Keratinocyte (primary cell): ENCODE measurements at places on chromosomes 4 and X. TPM values are rescaled to one million over a fixed set of nuclear protein-coding genes. Genes with fewer than 3 reads are reported as not detected.

- H3K4me1 ChIP-seq = no peaks in the 10 kb centered on the region
- no peak overlapping the region for H3K27ac ChIP-seq
- H3K4me3 ChIP-seq = no peak overlapping the region
- no peaks in the 10 kb centered on the region for H3K36me3 ChIP-seq
Observed at GRCh38 chr4:139968831-139969230, 185.2 kb downstream of the MAML3 start.

The AKAP4 gene
- polyA plus RNA-seq = not detected in 3 replicates

The ZDHHC9 gene
- polyA plus RNA-seq = 21.5 to 43.3 TPM (median 30.0 TPM) in 3 replicates

The IQCM gene
- not detected in 3 replicates for polyA plus RNA-seq

GRCh38 chr4:126375462-126376054 lies 1060.8 kb downstream of the FAT4 start:
- H3K4me1 ChIP-seq = no peaks in the 10 kb centered on the region
- H3K27ac ChIP-seq = no peak overlapping the region
- DNase-seq = no peak

The MAGEB2 gene
- not detected in 3 replicates for polyA plus RNA-seq

DNA sequence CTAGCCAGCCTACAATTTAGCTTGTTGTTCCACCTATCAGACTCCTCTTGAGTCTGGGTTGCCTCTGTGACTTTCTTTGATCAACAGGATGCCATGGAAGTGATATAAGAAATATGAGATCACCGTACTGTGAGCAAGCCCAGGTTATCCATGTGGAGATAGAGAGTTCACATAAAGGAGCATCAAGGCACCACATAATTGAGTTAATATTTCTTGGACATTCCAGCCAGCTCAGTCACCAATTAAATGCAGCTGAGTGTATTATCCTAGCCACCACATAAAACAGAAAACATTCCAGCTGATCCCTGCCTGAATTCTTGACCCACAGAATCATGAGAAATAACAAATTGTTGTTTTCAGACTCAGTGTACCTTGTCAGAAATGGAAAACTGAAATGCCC lies 253.6 kb downstream of the PPP1R2C start:
- peak; percentile 17 for DNase-seq
- H3K4me3 ChIP-seq = no peak overlapping the region
- no peaks in the 10 kb centered on the region for H3K36me3 ChIP-seq

The SPRY1 gene
- 1.7 to 3.6 TPM (median 3.4 TPM) in 3 replicates for polyA plus RNA-seq

The PPP1R3F gene
- polyA plus RNA-seq = 0.29 to 1.4 TPM (median 0.62 TPM) in 3 replicates

The VEGFC gene
- polyA plus RNA-seq = 7.6 to 46.0 TPM (median 19.4 TPM) in 3 replicates

- no peak overlapping the region for H3K27ac ChIP-seq
- no peaks in the 10 kb centered on the region for H3K36me3 ChIP-seq
- no peak for DNase-seq
- H3K4me1 ChIP-seq = peaks cover 9% of the 10 kb centered on the region
- H3K4me3 ChIP-seq = no peak overlapping the region
Observed at GRCh38 chr4:114057746-114058145, 78.3 kb upstream of the ARSJ start.

DNA sequence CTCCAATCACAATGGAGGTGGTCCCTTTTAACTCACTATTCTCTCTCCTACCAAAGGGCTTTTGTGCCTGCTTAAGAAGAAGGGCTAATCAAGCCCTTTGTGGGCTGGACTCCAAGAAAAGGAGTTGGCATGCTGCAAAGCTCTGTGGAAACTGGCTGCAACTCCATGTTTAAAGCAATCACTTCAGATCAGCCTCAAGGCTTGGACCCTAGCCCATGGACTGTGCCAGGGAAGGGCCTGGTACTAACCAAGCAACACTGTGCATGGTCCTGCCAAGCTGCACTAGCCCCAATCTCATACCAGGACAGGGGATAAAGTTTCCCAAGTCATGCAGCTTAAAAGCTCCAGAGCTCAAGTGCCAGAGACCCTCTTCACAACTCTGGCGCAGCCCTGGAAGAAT lies 86.7 kb downstream of the ATP8A1 start:
- no peaks in the 10 kb centered on the region for H3K36me3 ChIP-seq
- no peak overlapping the region for H3K4me3 ChIP-seq
- no peak for DNase-seq
- H3K27ac ChIP-seq = no peak overlapping the region
- H3K27me3 ChIP-seq = no peaks in the 10 kb centered on the region
- no peaks in the 10 kb centered on the region for H3K4me1 ChIP-seq

GRCh38 chr4:3344104-3344503 lies 51.3 kb downstream of the RGS12 start:
- no peaks in the 10 kb centered on the region for H3K36me3 ChIP-seq
- DNase-seq = no peak
- H3K4me1 ChIP-seq = peaks cover 3% of the 10 kb centered on the region
- no peak overlapping the region for H3K4me3 ChIP-seq
- H3K27me3 ChIP-seq = no peaks in the 10 kb centered on the region
